MV-4-11 (cell line): ENCODE measurements at places on chromosomes 11 and 22.

DNA sequence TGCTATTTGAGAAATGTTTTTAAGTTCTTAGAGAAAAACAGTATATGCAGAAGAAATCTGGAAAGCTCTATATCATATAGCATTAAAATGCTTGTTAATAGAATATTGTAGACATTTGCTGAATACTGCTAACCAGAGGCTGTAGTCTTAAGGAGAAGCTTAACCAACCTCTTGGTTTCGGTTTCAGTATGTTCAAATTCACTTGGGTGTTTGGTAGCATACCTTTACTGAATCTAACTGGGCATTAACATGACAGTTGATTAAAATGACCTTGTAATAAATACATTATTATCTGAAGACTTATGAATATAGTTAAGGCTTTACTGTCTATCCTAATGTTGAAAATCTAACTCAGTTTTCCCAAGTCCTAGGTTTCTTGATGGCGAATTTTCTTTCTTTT is 5.4 kb downstream of the PCF11 start:
- peak; percentile 26 for DNase-seq

DNA sequence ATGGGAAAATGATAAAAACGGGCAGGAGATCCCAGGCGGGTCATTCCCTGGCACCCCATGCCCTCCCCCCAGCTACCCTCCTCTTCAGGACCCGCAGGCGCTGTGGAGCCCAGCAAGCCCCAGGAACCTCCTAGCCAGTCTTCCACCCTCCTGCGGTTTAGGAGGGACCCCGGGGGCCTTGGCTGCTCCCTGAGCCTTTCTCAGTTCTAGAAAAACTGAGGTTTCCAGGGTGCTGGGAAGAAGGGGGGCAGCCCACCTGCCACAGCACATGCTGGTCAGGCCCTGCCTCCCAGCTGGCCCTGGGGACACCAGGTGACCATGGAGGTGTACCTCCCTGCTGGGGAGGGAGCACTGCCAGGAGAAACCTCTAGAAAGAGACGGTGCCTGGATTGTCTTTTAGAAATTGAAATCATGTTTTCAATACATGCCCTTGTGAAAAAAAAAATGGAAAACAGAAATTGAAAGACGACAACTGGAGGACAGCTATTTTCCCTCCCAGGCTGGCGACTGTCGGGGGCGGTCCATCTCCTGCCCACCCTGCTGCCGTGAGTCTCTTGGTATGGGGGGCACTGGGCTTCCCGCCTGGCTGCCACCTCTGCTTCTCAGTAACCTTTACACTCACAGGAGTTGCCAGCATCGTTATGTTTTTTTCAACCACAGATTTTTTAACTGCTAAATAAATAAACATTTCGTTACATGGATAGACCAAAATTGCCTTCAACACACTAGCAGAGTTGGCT is 398.5 kb downstream of the TBC1D22A start:
- DNase-seq: no peak

DNA sequence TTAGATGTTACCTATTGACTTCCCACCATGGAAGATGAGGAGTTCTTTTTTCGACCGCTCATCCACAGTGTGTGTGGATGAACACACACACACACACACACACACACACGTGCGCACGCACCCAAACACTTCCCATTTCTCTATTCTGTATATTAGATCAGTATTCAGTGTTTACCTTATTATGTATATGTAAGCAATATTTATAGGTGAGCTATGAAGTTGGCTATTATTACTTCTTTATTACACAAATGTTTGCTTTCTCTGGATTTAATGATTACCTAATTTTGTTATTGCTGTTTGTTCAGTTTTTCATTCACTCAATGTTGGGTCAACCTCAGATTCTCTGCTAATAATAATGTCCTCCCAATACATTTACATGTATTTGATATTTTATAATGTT is 721.0 kb downstream of the NELL1 start:
- DNase-seq: no peak

DNA sequence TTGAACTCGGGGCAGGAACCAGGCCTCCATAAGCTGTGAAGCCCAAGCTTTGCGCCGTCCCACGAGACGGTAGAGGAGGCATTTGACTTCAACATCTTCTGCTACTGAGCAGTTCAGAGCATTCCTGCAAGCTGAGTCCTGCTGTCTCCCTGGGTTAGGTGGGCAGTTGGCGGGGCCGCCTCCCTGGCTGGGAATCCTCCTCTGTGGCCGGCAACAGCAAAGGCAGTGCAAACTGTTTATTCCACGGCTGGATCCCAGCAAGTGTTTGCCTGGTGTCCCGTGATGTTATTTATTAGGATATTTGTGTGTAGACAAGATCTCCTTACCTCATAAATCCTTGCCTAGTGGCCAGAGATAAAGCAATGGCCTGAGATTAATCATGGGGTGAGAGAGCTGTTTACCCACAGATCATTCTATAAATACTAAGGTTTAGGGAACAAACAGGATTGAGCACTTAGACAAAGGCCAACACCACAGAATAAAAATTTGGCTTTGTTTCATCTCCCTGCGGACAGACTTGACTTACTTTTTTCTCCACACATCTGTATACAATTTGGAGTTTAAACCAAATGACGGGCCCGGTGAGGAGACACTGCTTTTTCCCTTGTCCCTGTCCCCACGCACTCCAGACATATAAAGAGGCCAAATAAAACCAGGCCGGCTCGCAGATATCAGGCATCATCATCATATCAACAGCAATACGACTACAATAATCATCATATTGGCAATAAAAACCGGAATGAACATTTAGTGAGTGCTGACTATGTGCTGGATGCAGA is 63.4 kb downstream of the NAT10 start:
- no peak for DNase-seq

DNA sequence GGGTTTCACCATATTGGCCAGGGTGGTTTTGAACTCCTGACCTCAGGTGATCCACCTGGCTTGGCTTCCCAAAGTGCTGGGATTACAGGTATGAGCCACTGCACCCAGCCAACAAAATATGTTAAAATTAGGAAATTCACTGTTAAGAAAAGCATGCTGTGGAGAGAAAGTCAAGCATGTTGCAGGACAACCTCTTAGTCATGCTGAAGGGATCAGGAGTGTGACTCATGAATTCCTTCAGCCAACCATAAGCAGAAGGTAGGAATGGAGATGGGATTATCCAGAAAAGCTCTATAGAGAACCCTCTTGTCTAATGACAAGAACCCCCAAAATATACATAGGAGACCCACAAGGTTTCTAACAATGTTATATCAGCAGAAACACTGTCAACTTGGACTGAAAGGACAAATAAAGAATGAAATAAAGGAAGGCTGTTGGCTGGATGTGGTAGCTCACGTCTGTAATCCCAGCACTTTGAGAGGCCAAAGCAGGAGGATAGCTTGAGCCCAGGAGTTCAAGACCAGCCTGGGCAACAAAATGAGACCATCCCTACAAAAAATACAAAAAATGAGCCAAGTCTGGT is 16.0 kb downstream of the MRTFA start:
- DNase-seq: peak; percentile 59

GRCh38 chr11:12721816-12722604 is 47.8 kb downstream of the TEAD1 start:
- DNase-seq: no peak

DNA sequence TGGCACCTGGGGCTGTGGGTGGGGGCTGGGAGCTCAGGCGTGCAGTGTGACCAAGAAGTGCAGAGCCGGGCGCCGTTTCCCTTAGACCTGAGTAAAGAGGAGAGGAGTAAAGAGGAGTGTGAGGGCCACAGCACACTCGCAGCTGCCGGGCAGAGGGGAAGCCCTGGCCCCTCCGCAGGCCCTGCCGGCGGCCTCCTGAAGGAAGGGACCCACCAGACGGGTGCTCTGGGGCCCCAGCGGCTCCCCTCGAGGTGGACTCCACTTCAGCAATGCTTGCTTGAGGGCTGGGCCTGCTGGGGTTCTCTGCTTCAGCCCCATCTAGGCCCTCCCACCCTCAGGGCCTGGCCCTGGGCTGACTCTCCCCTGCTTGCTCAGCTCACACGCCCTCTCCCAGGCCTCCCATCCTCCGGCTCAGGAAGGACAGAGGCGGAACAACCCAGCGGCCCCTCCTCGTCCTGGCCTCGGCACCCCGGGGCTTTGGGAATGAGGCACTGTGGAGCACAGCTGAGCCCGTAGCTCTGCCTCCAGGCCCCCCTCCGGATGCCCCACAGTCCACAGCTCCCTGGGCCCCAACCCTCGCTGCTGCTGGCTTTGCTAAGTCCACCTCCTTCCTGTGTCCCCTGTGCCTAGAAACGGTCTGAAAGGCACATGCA is 1198.7 kb downstream of the BRD1 start:
- no peak for DNase-seq

DNA sequence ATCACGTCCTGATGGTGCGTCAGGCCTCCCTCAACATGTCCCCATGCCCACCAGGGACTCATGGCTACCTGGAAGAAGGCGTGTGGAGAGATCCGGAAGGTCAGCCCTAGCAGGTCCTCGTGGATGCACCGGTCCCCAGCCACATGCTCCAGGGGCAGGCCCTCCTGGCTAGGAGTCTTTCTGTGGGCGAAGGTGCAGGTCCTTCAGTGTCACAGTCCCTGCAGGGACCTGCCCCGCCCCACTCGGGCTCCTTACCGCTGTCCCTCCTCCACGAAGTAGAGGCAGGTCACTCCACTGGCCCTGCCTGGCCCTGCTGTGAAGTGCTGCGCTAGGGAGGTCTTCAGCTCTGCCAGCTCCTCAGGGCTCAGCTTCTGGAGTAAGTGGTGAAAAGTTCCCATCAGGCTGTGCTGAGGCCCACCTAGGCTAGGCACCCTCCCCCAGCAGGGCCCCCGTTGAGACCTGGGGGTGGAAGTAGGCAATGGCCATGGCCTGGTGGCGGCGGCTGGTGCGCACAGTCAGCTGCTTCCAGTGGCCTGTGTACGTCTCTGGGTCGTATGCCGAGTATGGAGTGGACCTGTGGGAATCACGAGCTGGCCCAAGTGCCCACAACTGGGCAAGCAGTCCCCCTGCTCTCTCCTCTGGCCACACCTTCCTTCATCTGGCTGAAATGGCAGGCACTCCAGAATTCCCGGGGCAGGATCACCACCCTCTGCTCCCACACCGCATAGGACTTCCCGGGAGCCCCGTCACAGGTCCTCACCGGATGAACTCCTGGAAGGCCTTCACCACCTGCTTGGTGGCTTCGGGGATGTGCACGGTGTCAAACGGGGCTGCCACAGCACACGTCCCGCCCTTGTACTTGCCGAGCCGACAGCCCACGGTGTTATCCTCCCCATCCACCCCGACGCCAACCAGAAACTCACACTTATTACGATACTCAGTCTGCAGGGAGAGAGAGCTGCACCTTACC is 1.1 kb upstream of the RANBP1 start:
- no peak for DNase-seq

DNA sequence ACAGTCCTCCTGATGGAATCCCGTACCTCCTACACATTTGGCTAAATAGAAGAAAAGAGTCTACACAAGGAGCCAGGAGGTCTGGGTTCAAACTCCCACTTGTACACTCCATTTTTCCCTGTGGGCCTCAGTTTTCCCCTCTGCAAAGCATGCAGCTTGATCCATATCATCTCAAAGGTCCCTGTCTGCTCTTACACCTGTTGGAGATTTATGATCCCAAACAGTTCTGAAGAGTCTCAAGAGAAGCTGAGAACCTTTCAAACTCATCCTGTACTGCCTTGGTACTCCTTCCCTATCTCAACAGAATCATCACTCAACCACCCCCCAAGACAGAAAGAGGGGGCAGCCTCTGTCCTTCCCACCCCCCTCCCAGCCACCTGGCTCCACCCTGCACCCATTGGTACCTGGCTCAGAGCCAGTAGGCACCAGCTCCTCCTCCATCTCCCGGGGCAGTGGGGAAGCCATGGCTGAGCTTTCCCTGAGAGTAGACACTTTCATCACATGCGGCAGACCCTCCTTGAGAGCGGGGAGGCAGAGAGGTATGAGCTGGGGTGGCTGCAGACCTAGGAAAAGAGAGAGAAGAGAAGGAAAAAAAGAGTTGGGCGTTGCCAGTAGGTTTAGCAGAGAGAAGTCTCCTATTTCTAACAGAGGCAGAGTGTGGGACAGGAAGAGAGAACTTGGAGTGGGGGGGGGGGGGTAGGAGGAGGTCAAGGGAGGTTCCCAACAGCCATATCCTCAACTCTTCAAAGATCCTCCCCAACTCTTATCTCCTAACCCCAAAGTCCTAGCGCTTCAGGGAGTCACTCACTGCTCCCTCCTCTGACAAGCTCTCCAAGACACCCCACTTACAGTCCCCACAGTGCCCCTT is 3.1 kb downstream of the TNKS1BP1 start:
- no peak for DNase-seq

DNA sequence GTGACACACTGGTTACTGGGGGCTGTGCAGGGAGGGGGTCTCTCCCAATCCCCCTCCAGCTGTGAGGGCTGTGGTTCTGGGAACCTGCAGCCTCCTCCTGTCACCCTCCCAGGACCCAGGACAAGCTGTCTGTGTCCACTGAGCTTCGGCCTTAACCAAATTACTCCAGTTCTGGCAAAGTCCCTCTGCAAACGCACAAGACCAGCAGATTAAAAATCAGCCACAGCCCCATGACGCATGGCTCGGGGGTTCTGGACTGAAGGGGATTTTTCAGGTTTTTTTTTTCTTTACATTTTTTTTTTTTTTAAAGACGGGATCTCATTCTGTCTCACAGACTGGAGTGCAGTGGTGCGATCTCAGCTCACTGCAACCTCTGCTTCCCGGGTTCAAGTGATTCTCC is 32.2 kb upstream of the A4GALT start:
- no peak for DNase-seq

- DNase-seq: no peak
Measured at GRCh38 chr22:17845327-17845726, 71.1 kb upstream of the BID start.

- DNase-seq: no peak
Measured at GRCh38 chr22:17164392-17165024, 5.4 kb upstream of the HDHD5 start.

GRCh38 chr11:15229069-15229468 is 114.3 kb downstream of the INSC start:
- DNase-seq: no peak

GRCh38 chr11:61124574-61125309 is 22.5 kb downstream of the CD5 start:
- no peak for DNase-seq

- peak; percentile 87 for DNase-seq
Measured at GRCh38 chr11:69030301-69030700, 17.3 kb upstream of the MRGPRF start.

GRCh38 chr11:86916330-86916729 is 38.9 kb downstream of the FZD4 start:
- no peak for DNase-seq

GRCh38 chr22:50399751-50400331 is 56.7 kb downstream of the PPP6R2 start:
- peak; percentile 83 for DNase-seq

GRCh38 chr11:110991661-110992355 is 253.7 kb upstream of the POU2AF2 start:
- DNase-seq: peak; percentile 31

DNA sequence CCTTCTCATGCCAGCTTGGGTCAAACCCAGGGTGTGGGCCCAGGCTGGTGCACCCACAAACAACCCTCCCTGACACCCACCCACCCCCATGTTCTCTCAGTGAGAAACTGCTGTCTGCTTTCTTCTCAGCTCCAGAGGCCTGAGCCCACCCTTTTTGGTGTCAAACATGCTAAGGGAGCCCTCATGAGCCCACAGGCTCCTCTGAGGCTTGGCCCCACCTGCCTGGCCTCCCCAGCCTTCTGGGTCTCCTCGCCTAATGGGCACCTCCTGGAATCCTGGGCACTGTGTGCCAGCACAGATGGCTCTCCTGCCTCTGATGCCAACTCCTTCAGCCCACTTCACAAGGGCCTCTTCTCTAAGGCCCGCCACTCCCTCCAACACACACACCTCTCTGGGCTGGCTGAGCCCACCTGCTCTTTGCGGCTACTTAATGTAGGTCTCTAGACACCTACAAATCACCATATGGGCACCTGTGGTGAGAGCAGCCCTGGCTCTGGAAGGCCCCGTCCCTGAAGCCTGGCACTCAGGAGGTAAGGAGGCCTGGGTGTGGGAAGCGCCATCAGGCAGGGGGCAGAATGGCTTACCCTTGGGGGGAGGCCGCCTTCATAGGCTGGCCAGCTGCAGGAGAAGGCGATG is 4.4 kb downstream of the NAGA start:
- DNase-seq: no peak
